ENCODE measurements at places on chromosomes 3 and 15.

DNA sequence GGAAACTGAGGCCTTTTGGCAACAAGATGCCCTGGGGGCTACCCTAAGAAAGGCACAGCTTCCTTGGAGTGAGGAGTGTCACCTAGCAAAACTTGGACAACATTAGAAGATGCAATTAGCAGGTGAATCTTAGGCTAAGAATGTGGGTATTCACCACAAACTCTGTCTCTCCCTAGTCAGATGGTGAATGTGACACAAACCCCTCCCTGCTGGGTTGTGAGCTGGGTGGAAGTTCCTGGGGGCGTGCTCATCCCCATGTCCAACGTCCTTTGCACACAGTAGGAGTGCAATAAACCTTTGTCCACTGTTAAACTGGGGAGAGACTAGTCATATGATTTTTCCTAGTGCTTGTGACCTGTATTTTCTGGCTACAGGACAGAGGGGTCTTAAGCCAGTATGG, 67.1 kb upstream of the SH3GL3 start:
- DNase-seq, result no peak

DNA sequence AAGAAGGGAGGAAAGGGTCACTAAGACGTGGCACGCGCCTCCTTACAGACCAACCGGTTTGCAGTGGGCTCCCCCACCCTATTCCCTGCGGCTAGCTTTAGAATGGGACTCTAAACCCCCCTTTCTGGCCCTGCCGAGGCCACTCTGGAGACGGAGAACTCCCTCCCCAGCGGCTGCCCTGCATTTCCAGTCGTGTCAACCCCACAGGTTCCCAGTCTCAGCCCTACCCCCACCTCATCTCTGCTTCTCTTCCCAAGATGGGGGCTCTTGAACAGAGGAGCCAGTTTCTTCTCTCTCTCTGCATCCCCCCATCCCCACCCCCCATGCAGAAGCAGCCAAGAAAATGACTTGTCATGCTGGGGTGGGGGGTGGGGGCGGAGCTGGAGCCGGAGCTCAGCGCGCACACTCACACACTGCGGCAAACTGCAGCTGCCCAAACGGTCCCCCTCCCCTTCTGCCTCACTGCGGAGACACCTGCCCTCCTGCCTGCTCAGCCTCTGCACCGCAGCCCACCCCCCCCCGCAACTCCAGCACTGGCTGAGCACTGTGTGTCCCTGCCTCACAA, 871 bp downstream of the MAP1A start:
- peak; percentile 19 for DNase-seq

DNA sequence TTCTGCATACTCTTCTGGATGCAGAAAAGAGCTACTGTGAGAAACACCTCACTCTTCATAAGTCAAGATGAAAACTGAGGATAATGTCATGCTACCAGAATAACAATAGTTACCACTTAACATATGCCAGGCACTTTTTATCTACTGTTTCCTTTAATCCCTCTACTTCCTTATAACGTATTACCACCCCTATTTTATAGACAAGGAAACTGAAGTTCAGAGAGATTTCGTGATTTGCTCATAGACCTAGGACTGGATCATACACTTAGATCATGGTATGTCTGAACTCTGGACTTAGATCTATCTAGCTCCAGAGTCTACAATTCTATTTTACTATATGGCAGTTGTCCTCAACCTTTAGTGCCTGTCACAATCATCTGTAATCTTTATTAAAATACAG, 155.7 kb upstream of the TSPAN3 start:
- DNase-seq, result no peak

DNA sequence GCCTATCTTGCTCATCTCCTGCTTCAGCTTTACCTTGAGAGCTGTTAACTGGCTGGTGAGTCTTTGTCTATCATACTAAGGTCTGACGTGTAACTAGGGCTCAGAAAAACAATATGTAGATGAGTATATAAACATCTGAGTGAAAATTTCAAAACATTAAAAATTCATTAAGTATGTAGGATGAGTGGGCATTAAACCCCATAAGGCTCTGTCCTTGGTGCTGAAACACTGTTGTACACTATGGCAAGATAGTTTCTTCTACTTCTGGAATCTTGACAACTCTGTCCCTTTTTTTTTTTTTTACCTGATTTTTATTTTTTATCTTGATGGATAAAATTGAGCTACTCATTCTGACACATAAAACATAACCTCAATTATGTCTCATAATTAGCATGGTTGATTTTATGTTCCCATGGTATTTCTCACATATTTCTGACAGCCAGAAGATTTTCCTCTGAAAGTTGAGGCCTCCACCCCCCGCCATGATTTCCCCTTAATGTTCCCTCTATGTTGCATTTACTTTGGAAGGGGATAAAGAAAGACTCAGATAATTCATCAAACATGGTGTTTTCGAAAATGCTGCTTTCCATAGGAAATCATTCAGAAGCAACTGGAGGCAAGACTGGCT, 54.3 kb downstream of the DGKG start:
- no peak for DNase-seq

DNA sequence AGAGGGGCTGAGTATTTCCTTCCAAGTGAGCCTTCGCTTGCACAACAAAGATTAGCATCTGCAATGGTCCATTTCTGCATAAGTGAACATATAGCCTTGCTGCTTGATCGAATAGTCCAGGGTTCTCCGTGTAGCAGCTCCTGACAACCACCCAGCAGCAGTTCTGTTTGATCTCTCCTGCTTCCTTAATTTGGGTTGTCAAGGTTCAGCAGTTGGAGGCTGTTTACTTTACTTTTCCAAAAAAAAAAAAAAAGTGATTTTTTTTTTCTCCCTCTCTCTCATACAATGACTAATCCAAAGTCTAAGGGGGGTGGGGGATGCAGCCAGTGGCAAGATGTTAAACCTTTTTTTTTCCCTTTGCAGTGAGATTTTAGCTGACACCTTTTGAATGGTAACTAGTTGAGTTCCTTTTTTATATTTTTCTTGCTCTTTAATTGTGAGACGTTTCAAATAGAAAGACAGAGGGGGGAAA, 3.6 kb downstream of the FOXP1 start:
- DNase-seq, result no peak

GRCh38 chr3:107249132-107249531, 128.1 kb upstream of the CCDC54 start:
- DNase-seq, result no peak

- DNase-seq, result no peak
These were observed 175.9 kb upstream of the PLSCR5 start for GRCh38 chr3:146781059-146781458.

- peak; percentile 5 for DNase-seq
These were observed 1.9 kb upstream of the NLGN1 start for GRCh38 chr3:173395412-173396181.

GRCh38 chr15:73607843-73608242, 25.3 kb downstream of the NPTN start:
- no peak for DNase-seq

GRCh38 chr3:66265649-66266048, 44.8 kb downstream of the SLC25A26 start:
- no peak for DNase-seq

GRCh38 chr15:93428807-93429351, 339.9 kb upstream of the RGMA start:
- no peak for DNase-seq

GRCh38 chr3:40191850-40192448, 117.6 kb upstream of the EIF1B start:
- DNase-seq, result peak; percentile 35

GRCh38 chr3:188937389-188937788, 234.4 kb upstream of the TPRG1 start:
- DNase-seq, result no peak

- no peak for DNase-seq
These were observed 43.2 kb downstream of the SLC7A14 start for GRCh38 chr3:170542704-170543103.

DNA sequence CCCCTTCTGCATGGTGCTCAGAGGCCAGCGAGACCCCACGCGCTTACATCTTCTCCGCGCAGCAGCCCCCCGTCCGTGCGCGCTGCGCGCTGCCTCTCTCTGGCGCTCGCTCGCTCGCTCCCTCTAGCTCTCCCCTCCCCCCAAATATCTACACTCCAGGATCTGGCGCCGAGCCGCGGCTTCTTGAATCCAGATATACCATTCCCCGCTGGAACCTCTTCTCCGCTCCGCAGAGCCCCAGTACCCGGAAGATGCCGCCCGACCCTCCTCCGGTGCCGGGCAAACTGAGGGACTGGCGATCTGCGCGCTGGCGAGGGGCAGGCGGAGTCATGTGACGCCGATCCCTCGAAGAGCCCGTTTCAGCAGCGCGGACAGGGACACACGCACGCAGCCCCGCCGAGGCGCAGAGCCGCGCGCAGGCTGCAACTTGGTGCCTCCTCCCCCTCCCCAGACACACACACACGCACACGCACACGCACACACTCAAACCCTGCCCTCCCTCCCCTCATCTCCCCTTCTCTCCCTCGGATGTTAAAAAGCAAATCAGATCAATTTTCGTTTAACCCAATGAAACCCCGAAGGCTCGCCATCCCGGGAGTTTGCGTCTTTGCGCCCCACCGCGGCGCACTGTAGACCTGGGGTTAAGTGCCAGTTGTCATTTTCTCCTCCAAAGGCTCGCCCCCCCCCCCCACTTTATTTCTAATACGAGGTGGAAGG, at the start of gene RASGRF1:
Gene RASGRF1, minus strand, starts transcription at position 294 of the 717 bp plus-strand sequence. Its CDS starts 282 bp downstream, at position 12.
- DNase-seq, result no peak

- DNase-seq, result no peak
These were observed 393.9 kb upstream of the CFAP20DC start for GRCh38 chr3:59443618-59444293.

DNA sequence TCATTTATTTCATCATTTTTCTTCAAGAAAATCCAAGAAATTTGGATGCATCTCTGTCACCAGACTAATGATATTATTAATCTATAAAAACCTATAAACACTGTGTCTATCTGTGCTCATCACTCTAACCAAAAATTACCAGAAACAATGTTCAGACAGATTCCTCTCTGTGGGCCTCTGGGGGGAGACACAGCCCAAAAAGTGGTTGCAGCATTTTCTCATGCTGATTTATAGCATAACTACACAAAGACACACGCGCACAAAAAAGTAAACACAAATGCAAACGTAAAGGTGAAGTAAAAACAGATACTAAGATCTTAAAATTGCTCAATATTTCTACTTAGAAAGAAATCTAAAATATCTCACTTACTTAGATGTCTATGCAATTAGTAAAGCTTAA, 976.0 kb downstream of the GBE1 start:
- no peak for DNase-seq

DNA sequence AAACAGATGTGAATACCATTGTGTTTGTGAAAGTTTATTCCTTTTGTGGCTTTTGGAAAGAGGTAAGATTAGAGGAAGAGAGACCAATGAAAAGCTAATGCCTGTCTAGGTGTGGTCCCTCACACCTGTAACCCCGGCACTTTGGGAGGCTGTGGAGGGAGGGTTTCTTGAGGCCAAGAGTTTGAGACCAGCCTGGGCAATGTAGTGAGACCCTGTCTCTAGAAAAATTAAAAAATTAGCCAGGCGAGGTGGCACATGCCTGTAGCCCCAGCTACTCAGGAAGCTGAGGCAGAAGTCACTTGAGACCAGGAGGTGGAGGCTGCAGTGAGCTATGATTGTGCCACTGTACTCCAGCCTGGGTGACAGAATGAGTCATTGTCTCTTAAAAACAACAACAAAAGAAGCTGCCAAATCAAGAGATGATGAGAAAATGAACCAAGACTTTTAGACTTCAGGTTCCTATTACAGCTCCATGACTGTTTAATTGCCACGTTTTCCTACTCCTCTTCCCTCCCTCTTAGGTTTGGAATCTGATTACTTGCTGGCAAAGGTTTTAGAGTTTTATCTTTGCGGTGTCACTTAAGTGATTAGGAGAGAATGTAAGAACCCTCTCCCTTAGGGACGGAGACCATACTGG, 68.7 kb downstream of the CGNL1 start:
- DNase-seq, result no peak

- DNase-seq, result no peak
These were observed 107.2 kb downstream of the FRMD5 start for GRCh38 chr15:44087578-44088465.

DNA sequence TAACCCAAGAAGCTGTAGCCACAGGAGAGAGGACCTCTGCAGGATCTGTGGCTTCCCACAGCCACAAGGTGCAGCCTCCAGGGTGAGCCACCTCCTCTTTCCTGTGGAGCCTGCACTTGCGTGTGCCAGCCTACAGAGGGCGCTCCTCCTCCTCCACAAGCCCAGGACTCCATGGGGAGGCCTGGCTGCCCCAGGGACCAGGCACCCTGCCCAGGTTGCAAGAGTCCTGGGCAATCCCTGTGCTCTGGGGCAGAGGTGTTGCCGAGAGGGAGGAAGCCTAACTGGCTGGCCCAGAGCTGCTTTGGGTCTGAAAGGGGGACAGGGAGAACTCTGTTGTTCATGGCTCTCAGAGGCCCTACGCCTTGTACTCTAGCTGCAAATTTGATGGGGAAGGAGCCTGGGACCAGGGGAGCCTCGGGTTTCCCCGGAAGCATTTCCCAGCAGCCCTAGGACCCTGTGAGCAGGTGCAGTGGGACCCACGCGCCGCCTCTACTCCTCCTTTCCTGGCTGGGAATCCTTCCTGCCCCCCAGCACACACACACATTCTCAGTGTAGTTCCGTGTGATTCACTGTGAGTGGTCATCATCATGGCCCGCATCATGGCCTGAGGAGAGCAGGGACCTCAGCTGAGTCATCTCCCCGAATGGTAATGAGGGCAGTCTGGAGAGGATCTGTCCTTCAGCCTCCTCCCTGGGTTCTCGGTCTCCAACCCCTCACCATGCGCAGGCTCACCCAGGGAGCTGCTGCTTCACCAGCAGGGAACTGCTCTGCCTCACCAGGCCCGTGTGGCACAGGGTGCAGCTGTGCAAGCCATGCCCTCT, 24.3 kb downstream of the TBC1D21 start:
- peak; percentile 21 for DNase-seq

DNA sequence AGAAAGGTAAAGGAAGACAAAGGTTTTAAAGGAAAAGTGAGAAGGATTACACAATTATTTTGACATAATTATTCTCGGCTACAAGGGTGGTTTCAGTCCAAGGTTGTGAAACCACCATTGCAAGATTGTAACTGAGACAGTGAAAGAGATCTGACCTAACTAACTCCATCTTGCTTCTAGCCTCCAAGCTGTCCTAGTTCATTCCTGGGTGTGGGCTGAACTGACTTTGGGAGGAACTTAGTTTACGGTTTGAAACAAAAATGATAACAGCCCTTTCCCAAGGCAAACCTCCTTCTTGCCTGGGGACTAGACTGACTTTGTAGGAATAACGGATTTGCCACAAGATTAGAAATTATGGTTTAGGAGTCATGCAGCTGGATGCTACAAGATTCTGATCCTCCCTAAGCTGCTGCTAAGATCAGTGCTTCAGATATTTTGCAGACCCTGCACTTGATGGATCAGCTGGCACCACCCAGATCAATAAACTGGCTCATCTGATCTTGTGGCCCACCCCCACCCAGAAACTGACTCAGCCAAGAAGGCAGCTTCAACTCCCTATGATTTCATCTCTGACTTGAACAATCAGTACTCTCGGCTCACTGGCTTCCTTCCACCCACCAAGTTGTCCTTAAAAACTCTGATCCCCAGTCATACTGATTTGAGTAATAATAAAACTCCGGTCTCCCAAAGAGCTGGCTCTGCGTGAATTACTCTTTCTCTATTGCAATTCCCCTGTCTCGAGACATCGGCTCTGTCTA, 57.7 kb upstream of the AADACL2 start:
- no peak for DNase-seq

GRCh38 chr3:192372616-192373015, 354.7 kb downstream of the FGF12 start:
- DNase-seq, result no peak

Data from stimulated activated CD4-positive, alpha-beta T cell treated with anti-CD3 and anti-CD28 coated beads, Interleukin-4, amount 100 ng/mL, for 4 hours (primary cell).